ENCODE measurements at places on chromosomes 4 and X.

GRCh38 chrX:65596270-65597034, 61.9 kb upstream of the LAS1L start:
- peak; percentile 53 for DNase-seq

DNA sequence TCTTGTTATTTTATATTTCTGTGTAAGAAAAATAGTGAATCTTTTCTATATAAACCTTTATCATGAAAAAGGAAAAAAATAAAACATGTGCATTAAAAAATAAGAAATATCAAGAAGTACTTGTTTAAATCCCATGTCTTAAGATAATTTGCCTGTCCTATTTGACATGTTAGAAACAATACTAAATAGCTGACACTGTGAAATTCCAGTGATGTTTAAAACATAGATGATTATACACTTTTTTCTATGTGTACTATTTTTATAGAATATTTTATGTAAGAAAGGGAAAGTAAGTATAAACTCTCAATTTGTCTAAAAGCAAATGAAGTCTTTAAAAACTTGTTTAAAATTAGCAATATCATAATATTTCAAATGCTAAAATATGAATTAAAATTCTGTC, 543.2 kb upstream of the ATOH1 start:
- DNase-seq: no peak

- peak; percentile 9 for DNase-seq
Observed at GRCh38 chr4:121822796-121823504, 733 bp downstream of the CCNA2 start.

DNA sequence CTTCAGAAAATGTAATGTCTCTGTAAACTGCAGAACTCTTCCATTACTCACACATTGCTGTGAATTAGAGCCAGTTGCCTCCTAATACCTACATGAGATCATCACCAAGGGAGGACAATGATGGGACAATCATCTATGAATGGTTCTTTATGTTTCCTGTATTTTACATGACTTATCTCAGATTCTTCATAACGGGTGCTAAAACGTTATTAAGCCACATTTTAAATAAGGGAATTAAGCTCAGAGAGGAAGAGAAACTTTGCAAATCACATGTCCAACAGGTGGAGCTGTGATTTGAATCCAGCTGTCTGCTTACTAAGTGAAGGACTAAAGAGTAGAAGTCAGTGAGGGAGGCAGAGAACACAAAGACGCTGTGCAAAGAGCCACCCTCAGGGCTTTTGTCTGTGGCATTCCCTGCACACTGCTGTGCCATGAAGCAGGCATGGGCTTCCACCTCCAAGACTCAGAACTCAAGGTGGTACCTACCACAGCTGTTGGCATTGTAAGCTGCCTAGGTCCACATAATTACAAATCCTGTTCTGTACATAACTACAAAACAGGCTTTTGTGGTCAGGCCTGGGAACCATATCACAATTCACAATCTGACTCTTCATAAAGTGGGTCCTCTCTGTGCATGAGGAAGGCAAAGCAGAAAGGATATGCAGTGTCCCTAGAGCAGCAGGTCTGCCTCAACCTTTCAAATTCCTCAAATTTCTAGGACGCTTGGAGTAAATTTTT, 12.8 kb downstream of the TBC1D9 start:
- DNase-seq: no peak

DNA sequence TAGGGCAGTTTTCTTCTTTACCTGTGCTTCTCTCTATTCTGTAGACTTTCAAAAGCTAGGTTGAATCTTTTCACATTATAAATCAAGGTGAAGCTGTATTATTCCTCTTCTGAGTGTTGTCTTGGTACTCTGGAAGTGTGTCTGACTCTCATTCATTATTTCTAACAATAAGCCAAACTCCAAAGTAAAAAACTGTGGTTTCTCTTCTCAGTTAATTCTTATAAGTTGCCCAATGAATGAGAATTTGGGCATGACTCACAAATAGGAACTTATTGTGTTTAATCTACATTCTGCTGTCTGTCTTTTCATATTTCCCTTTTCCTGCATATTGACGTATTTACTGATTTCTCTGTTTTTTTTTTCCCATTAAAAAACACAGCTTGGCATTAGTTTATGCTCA, 714.5 kb downstream of the CCSER1 start:
- DNase-seq: no peak

- DNase-seq: no peak
Observed at GRCh38 chr4:89108091-89108490, 3.2 kb upstream of the TIGD2 start.

Data from effector CD4-positive, alpha-beta T cell (primary cell).